Neural progenitor cell (in vitro differentiated cells): ENCODE measurements at places on chromosomes 2 and 18.

DNA sequence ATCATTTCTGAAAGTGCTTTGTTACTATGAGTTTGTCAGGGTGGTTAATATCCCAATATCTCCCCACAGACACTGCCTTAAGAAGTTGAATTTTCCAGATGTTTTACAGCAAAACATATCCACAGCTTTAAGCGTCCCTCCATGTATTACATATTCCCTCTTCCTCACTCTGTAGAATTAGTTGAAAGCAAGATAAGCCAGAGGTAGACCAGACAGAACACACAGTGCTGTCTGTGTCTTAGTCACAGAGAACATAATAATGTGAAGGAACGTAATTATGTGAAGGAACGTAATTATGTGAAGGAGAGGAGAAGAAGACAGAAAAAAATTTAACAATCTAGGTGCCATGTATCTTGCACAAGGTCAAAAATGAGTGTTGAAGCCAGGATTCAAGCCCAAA is 81.9 kb upstream of the LRATD1 start:
- H3K27ac ChIP-seq = no peak overlapping the region
- no peak for DNase-seq
- peaks cover 2% of the 10 kb centered on the region for H3K4me1 ChIP-seq
- H3K36me3 ChIP-seq = no peaks in the 10 kb centered on the region

DNA sequence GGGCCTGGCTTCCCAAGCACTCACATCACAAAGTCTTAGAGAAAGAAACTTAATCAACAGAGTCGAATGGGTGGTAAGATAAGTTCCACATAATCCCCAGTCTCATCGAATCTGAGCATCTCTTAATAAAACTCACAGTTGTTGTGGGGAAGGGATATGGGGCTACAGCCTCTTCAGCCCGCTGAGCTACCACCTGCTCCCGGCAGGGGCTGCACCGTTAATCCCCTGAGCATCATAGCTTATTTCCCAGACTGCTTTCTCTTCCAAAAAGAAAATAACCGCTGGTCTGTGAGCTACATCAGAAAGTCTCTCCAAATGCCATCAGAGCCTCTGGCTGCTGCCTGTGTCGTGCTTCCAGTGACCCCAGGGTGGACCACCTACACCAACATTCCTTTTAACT is 139.4 kb upstream of the CELF4 start:
- peak; percentile 32 for DNase-seq
- H3K27ac ChIP-seq = no peak overlapping the region
- no peak overlapping the region for H3K4me3 ChIP-seq
- no peaks in the 10 kb centered on the region for H3K36me3 ChIP-seq

GRCh38 chr2:203240491-203240890 is 1.7 kb downstream of the CYP20A1 start:
- H3K27ac ChIP-seq = no peak overlapping the region
- no peak for DNase-seq
- H3K4me3 ChIP-seq = peak overlapping the region; percentile 77
- no peaks in the 10 kb centered on the region for H3K27me3 ChIP-seq
- no peaks in the 10 kb centered on the region for H3K36me3 ChIP-seq

- H3K36me3 ChIP-seq = no peaks in the 10 kb centered on the region
- H3K27ac ChIP-seq = no peak overlapping the region
- no peaks in the 10 kb centered on the region for H3K4me1 ChIP-seq
- H3K27me3 ChIP-seq = no peaks in the 10 kb centered on the region
- no peak overlapping the region for H3K4me3 ChIP-seq
These were observed 774.7 kb downstream of the METTL4 start for GRCh38 chr18:1796636-1797035.

DNA sequence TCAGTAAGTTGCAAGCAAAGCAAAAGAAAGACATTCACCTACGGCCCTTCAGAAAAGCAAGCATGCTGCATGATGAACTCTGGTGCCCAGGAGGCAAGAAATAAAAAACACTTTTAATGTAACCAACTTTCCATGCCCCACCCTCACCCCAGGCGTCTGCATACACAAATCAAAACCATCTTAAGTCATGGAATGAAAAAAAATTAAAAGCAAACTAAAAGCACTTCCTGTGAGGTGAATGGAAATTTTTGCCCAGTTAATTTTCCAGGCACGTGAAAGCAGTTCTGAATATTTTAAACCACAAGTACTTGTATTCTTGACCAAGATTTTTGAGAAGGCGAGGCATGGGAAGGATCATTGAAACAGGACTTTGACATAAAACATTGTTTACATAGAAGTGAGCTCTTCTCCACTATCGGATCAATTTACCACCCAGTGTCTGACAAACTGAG is 2.5 kb upstream of the ICOS start:
- H3K4me3 ChIP-seq = no peak overlapping the region
- H3K27ac ChIP-seq = no peak overlapping the region
- no peak for DNase-seq
- H3K27me3 ChIP-seq = no peaks in the 10 kb centered on the region
- H3K4me1 ChIP-seq = no peaks in the 10 kb centered on the region

DNA sequence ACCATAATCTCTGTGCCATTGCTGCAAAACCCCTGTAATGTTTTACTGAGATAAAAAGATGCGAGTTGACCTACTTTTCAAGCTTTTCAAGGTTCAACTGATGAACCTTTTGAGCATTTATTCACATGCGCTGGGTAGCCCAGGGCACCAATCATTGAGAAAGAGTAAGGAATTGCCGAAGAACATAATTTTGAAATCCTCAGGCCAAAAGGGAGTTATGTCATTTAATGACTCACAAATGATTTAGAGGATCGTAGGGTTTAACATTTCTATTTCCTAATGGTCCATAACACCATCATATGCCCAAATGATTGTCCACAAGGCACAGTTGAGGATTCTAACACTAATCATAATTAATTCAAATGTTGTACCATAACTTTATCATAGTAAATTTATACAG is 20.2 kb upstream of the DLX1 start:
- H3K27me3 ChIP-seq = no peaks in the 10 kb centered on the region
- no peak overlapping the region for H3K4me3 ChIP-seq
- no peak for DNase-seq
- H3K27ac ChIP-seq = no peak overlapping the region
- H3K4me1 ChIP-seq = no peaks in the 10 kb centered on the region

DNA sequence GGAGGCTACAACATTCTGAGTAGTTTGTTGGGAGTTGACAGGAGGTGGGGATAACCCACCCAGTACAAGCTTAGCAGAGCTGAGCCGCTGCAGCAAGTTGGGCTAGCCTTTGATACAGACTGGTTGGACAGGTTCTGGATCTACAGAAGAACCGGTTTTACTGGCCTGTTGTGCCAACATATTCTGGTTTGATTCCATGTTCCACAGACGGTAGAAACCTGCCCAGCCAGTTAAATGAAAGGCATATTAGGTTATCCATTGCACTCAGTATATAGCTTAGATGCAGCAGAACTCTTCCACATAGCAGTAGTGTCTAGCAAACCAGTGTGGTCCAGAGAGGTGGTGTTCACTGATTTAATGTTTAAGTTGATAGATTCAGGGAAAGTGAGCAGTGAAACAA is 19.3 kb upstream of the RBBP8 start:
- no peak overlapping the region for H3K4me3 ChIP-seq
- no peaks in the 10 kb centered on the region for H3K36me3 ChIP-seq
- no peaks in the 10 kb centered on the region for H3K27me3 ChIP-seq
- no peak for DNase-seq
- no peak overlapping the region for H3K27ac ChIP-seq

DNA sequence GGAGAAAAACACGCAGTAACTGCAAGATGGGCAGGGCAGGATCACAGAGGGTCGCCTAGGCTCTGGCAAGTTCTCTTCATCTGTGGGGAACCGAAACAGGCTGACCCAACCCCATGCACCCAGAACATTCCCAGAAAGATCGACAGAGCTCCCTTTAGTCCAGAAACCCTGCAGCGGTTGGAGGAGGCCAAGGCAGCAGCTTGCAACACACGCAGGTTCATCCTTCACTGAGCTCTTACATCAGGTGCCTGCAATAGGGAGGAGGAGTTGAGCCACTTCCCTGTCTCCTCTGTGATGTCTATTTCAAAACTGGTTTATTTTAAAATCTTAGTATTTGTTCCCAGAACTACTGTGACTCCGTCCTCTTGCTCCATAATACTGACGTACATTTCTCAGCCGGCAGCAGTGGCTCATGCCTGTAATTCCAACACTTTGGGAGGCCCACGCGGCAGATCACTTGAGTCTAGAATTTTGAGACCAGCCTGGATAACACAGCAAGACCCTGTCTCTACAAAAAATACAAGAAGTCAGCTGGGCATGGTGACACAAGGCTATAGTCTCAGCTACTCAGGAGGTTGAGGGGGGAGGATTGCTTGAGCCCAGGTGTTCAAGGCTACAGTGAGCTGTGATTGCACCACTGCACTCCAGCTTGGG is 11.5 kb upstream of the SLC11A1 start:
- H3K4me3 ChIP-seq = no peak overlapping the region
- no peaks in the 10 kb centered on the region for H3K36me3 ChIP-seq
- DNase-seq = no peak
- no peak overlapping the region for H3K27ac ChIP-seq

DNA sequence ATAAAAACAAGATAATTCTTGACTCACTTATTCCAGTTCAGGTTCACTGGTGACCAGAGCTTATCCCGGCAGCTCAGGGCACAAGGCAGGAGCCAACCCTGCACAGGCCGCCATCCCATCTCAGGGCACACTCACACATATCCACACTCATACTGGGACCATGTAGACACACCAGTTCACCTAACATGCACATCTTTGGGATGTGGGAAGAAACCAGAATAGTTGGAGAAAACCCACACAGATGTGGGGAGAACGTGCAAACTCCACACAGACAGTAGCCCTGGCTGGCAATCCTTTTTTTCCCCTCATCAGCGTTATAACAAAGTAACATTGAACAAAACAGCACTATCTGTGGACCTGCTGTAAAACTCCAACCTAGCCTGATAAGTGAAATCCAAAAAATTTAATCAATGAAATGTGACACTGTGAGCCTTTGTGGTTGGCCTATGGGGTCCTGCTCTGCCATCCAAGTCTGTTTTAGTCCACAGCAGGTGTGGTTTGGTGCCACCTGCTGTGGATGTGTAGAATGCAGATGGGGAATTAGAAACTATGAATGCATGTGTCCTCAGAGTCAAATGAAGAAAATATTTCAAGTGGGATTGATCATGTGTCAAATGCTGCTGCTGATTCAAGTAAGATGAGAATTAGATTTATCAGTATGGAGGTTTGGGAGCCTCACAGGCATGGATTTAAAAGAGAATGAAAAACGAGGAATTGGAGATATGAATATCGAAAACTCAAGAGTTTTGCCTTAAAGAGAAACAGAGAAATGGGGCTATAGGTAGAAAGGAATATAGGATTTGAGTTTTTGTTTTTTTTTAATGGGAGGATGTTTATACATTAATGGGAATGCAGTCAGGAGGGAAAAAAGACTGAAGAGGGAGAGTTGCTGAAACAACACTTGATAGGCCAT is 47.0 kb downstream of the UGP2 start:
- no peaks in the 10 kb centered on the region for H3K27me3 ChIP-seq
- no peaks in the 10 kb centered on the region for H3K4me1 ChIP-seq
- peaks cover 34% of the 10 kb centered on the region for H3K36me3 ChIP-seq
- no peak overlapping the region for H3K27ac ChIP-seq

GRCh38 chr2:111149882-111150455 is 29.3 kb downstream of the BCL2L11 start:
- no peak overlapping the region for H3K27ac ChIP-seq
- no peak for DNase-seq
- H3K36me3 ChIP-seq = peaks cover 18% of the 10 kb centered on the region
- H3K4me1 ChIP-seq = peaks cover 32% of the 10 kb centered on the region
- no peak overlapping the region for H3K4me3 ChIP-seq
- H3K27me3 ChIP-seq = no peaks in the 10 kb centered on the region

- no peak overlapping the region for H3K27ac ChIP-seq
- DNase-seq = no peak
- peaks cover 17% of the 10 kb centered on the region for H3K4me1 ChIP-seq
These were observed 332.4 kb downstream of the GULP1 start for GRCh38 chr2:188623995-188624643.

DNA sequence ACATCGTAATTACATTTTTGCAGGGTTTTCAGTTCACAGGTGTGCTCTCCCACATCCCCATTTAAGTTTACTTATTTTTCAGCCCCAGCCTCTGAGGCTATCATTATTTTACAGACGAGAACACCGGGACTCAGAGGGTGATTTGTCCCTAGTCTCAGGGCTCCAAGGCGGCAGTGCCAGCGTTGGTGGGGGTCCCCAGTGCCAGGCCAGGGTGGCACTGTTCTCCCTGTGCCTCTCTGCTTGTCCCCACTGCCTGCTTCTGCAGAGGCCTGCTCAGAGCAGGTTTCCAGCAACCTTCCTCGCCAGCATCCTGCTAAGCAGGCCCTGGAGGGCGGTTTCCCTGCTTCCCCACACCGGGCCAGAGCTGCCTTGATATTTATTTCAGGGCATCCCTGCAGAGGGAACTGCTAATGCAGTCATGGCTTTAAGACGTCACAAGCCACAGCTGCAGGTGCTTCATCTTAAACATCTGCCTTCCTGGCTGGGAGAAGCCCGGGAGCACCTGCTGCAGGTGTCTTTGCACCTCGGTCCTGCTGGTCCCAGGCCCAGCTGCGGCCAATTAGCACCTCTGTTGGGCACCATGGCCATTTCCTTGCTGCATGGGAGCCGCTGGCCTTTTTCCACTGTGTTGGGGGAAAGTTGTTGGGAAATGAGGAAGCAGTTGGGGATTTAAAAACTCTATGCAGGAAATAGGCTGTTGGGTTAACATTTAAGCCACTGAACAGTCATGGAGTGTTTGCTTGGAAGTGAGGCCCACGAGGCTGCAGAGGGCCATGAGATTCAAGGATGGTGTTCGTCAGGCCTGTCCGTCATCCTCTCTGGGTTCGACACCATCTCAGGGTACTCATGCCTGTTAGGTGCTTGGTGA is 22.8 kb downstream of the HPCAL1 start:
- H3K27ac ChIP-seq = no peak overlapping the region
- no peaks in the 10 kb centered on the region for H3K36me3 ChIP-seq
- H3K27me3 ChIP-seq = no peaks in the 10 kb centered on the region
- no peak for DNase-seq

- H3K36me3 ChIP-seq = no peaks in the 10 kb centered on the region
- H3K4me3 ChIP-seq = no peak overlapping the region
- peaks cover 39% of the 10 kb centered on the region for H3K4me1 ChIP-seq
These were observed 7.8 kb upstream of the ZNF532 start for GRCh38 chr18:58856881-58857280.

DNA sequence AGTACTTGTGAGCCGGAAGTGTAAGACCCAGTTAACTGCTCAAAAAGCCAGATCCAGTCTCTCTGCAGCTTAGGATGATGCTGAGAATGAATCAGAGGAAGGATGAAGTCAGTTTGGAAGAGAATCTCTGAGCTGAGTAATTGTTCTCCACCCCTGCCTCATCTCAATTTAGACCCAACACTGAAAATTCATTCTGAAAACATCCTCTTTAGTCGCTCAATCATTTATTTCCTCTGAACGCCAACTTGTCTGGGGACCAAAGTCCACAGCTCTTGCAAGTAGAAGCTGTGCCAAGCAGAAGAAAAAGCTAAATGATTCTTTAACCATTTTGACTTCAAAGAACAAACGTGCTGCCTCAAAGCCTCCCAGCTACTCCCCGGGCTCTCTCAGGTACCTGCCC is 177.1 kb upstream of the KLHL29 start:
- H3K27ac ChIP-seq = no peak overlapping the region
- DNase-seq = no peak
- no peaks in the 10 kb centered on the region for H3K4me1 ChIP-seq
- H3K4me3 ChIP-seq = no peak overlapping the region
